Naive thymus-derived CD8-positive, alpha-beta T cell (primary cell): ENCODE measurements at places on chromosomes 13 and 19. TPM values are rescaled to one million over a fixed set of nuclear protein-coding genes. Genes with fewer than 3 reads are reported as not detected.

DNA sequence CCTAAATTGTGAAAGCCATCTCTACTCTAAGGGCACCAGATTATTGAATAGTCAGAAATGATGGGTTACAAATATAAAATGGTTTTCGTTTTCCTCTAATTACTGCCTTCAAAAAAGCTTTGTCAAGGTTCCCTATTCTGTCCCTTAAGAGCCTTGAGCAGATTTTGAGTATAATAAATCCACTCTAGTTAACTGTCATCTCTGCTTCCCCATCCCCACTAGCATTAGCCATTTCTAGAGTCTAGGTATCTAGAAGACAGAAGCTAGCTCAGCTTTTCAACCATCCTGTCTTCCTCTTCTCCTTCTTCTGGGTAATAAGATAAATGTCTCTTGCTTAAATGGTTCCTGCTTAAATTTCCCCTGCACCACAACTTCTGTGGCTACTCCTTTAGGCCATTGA, 290.4 kb downstream of the DACH1 start:
- no peak for DNase-seq

GRCh38 chr13:58597552-58597951, 966.0 kb downstream of the PCDH17 start:
- no peak for DNase-seq

GRCh38 chr13:46850214-46850613, 46.6 kb downstream of the HTR2A start:
- no peak for DNase-seq

DNA sequence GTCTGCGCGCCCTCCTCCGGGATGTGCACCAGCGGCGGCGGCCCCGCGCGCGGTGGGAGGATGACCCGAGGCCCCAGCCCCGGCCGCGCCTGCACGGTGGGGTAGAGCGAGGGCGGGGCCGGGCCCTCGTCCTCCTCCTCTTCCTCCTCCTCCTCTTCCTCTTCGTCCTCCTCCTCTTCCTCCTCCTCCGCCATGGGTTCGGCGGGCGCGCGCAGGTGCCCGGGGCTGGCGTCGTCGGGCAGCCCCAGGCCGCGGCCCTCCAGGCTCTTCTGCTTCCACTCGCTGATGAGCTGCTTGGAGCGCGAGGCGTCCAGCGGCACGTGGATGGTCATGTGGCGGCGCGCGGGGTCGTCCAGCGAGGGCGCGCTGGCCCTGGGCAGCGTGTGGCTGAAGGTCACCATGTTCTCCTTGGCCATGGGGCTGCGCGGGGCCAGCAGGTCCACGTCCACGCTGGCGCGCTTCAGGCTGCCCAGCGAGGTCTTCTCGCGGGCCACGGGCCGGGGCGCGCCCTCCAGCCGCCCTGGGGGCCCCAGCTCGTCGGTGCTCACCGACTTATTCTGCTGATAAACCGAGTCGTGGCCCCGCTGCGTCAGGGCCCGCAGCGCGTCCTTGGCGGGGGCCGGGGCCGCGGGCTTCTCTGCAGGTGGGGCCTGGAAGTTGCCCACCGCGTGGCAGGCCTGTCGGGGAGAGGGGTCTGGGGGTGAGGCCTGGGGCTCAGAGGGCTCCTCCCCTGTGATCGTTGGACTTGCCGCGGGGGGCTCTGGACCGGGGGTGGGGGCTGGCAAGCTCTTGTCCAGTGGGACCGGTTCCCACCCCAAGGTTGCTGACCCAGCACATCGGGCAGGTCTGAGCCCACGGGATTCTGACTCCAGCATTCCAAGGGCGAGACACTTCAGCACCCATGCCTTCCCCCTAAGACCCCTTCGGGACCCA, 8.3 kb downstream of the PLPPR3 start:
- DNase-seq, result no peak

GRCh38 chr19:5099701-5100221, 130.8 kb downstream of the KDM4B start:
- no peak for DNase-seq

GRCh38 chr13:35231426-35231825, 245.1 kb downstream of the MAB21L1 start:
- no peak for DNase-seq

Gene CEACAM20
- total RNA-seq, result not detected

Gene CD79A
- 51.0 TPM for total RNA-seq
